ENCODE measurements at places on chromosomes 11 and 22. TPM values are rescaled to one million over a fixed set of nuclear protein-coding genes. Genes with fewer than 3 reads are reported as not detected.
A peak's percentile ranks its signal among the peaks of the same experiment; 100 is the strongest.

GRCh38 chr11:114614127-114614720, 18.6 kb upstream of the NXPE4 start:
- no peak for DNase-seq

The TTC36 gene
- total RNA-seq = not detected

DNA sequence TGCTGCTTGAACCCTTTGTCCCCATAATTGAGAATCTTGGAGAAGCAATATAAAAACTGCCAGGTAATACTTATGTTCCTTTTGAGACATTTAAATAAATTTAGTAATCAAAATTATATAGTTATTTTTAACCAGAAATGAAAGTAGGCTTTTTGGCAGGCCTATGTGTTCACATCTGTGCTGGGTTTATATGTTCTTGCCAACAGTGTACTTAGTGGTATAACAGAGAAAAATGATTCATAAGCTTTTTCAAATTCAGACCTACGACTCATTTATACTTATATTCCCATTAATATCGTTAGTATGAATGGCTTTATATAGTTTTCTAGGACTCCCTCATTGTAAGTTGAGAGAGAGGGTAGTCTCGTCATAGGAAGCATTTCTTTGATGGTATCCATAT, 79.0 kb downstream of the DDX10 start:
- no peak for DNase-seq

- no peak for DNase-seq
Observed at GRCh38 chr11:94638902-94639373, 71.8 kb downstream of the PIWIL4 start.

GRCh38 chr11:66011785-66012303, at the start of gene CST6:
CST6 (plus strand) TSS chr11:66012008; CDS start chr11:66012045, 37 bp downstream.
- no peak for DNase-seq

The MRGPRF gene
- total RNA-seq = 9.8 TPM

- no peak for DNase-seq
Observed at GRCh38 chr11:108902027-108902469, 237.2 kb downstream of the DDX10 start.

The NPTXR gene
- 2.1 TPM for total RNA-seq

DNA sequence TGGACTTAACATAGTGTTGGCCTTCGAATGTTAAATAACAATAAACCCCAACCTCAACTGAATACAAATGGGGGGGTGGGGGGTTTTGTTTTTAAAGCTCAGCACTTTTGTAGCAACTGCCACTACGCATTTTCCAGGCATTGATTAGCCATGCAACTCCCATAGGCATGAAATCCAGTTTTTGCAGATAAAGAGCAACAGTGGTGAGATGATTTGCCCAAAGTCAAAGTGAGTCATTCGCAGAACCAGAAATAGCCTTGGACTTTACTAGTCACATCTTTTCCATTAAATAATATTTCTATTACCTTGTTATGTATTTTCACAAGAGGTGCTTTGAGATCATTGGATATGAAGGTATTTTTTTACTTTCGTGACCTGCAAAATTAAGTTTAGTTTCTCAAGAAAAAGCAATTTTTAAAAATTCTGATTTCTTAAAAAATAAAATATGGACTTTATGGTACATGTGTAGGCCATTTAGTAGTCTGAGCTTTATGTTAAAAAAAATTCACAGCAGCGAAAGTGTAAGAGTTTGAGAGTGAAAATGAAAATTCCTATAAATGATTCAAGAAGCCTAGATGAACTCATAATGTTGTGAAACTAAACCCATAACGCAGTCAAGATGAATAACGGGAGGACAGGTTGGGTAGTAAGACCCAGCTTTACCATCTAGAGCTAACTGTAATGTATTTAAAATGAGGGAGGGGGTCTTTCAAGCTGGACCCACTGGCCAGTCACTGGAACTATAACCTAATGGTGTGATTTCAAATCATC, 1.9 kb upstream of the PHF21A start:
- no peak for DNase-seq

DNA sequence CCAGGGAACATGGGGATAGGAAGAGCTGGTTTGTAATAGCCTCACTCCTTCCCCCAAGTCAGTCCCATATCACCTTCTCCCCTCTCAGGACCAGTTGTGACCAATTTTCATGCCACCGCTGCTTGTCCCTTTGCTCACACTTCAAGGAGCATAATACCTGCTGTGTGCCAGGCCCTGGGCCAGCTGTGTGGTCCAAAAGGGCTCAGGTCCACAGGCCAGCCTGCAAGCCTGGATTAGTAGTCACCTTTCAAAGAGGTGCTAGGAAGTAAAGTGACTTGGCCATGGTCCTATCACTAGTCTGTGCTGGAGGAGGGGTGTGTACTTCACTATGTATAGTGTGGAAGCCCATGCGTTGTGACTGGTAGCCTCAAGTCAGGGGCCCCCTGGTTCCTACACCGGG, 38.5 kb upstream of the SUSD2 start:
- DNase-seq = no peak

The HBD gene
- total RNA-seq = not detected

The OR4A16 gene
- not detected for total RNA-seq

DNA sequence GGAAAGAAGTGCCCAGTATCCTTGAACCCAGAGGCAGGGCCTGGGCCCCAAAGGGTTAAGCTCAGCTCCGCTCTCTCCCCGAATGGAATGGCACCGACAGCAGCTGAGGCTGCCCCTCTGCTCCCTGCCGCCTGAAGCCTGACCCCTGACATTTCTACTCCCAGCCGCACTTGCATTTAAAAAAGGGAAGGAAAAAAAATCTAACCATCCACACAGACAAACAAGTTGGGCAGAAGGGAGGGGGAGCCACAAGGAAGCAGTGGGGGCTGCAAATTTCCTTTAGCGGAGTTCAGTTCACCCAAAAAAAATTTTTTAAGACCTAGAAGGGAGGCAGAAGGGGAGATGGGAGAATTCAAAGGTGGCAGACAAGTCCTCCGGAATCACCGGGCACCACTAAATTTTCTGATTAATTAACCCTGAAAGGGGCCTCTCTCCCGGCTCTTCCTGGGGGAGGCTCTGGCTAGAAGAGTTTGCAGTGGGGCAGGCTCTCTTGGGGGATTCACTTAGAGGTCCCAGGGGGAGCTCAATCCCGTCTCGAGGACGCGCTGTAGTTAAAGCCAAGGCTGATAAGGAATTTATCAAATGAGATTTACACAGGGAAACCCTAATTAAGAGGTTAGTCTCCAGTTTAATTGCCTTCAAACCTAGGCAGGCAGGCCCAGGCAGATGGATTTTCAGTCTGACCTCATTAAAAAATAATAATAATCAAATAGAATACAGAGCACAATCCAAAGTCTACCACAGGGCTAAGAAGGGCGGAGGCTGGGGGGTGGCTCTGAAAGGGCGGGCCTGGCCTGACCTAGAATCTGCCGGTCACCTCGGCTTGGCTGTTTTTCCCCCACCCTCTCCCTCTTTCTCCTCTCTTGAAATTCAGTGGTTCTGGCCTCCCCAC, 25.6 kb downstream of the MN1 start:
- DNase-seq = no peak

DNA sequence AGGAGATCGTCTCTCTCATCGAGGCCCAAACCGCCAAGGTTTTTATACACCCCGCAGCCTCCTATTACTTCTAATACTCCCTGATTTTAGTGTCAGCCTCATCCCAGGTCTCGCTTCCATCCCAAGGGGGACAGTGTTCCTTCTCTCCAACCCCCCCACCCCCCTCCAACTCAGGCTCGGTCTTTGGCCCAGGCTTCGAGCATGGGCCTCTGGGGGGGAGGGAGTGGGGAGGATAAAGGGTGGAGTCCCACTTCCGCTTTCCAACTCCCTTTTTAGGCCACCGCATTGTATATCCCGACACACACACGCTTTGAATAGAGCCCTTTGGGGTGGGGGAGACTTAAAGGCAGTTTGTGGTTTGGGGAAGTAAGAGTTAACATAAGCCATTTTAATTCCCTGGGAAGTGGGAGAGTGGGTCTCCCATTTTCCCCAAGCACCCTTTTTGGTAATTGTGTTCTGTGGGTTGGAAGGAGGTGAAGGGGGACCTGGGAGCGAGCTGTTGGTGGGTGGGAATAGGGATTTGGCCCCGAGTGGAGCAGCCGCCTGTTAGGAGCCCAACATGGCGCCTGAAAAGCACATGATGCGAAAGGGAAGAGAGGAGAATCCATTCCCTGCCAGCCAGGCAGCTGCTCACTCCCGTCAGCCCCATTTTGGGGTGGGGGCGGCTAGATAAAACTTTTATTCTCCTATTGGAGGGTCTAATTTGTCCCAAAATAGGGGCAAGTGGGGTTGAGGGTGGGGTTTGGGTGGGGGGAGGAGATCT, 844 bp downstream of the PCF11 start:
- DNase-seq = peak; percentile 81

DNA sequence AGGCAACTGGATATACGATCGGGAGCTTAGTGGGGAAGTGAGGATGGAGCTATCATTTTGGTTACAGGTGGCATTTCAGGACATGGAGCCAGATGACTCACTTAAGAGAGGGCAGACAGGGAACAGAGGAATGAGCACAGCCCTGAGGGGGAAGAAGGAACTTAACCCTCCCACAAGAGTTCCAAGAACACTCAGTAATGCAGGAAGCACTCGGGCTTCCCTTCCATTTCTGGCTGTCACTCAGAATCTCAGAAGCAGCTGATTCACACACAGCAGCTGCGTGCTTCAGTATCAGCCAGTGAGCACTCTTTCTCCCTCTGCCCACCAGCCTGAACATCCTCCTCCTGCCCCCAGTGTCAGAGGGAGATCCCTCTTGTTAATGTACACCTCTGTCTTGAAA, 34.8 kb downstream of the EFCAB6 start:
- DNase-seq = no peak

- no peak for DNase-seq
Observed at GRCh38 chr22:31870890-31871289, 73.4 kb upstream of the YWHAH start.
